ENCODE measurements at places on chromosomes 13 and 19.

- peak; percentile 28 for DNase-seq
Observed at GRCh38 chr19:42529248-42529764, 1.0 kb upstream of the CEACAM1 start.

- DNase-seq, result no peak
Observed at GRCh38 chr13:33272531-33273124, 12.9 kb downstream of the STARD13 start.

DNA sequence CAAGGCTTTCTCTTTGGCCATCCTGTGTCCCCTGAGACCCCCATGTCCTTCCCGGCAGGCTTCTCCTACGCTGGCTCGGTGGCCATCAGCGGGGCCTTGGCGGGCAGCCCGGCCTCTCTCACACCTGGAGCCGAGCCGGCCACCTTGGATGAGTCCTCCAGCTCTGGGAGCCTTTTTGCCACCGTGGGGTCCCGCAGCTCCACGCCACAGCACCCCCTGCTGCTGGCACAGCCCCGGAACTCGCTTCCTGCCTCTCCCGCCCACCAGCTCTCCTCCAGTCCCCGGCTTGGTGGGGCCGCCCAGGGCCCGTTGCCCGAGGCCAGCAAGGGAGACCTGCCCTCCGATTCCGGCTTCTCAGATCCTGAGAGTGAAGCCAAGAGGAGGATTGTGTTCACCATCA, 14.2 kb downstream of the PLEKHJ1 start:
- no peak for DNase-seq

GRCh38 chr13:34822650-34823049, 119.4 kb upstream of the NBEA start:
- no peak for DNase-seq

DNA sequence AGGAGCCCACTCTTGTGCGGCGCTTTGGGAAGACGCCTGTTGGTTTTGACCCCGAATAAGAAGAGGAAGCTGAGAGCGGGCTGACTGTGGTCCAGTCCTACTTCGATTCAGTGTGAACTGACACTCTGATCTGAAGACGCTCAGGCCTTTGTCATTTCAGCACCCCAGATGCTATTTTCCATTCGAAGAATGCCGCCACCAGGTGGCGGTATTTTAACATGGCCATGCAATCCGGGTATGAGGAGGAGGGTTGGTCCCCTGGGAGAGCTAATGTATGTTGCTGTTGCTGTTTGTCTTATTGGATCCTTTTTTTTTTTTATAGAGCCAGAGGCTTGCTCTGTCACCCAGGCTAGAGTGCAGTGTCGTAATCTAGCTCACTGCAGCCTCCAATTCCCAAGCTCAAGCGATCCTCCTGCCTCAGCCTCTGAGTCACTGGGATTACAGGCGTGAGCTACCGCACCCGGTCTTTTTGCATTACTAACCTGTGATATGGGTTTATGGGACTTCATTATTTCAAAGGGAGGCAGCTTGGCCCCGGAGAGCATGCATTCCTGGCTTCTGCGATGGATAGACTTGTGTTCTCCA, 803 bp upstream of the TIMM44 start:
- peak; percentile 59 for DNase-seq

GRCh38 chr13:91305652-91306051, 41.8 kb upstream of the MIR17HG start:
- no peak for DNase-seq

GRCh38 chr13:70173598-70173959, 65.3 kb upstream of the KLHL1 start:
- no peak for DNase-seq

GRCh38 chr13:102028868-102029267, 373.0 kb downstream of the FGF14 start:
- DNase-seq, result no peak

GRCh38 chr13:113967729-113968462, 6.0 kb downstream of the C13orf46 start:
- DNase-seq, result no peak

DNA sequence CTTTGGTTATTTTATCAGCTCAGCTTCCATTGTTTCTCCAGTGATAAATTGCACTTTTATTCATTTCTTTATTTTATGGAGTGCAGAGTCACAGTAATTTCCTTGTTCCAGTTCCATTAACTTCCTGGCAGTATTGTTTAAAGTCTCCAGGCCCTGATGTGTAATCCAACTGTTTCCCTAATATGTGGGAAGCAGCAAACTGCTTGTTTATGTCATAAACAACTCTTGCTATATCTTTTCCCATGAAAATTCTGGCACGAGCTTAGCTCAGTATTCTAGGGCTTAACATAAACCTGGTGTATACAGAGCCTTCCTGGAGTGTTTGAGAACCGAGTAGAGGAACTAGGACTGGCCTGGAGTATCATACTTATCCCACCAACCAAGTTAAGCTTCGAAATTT, 83.5 kb upstream of the ARGLU1 start:
- DNase-seq, result no peak

DNA sequence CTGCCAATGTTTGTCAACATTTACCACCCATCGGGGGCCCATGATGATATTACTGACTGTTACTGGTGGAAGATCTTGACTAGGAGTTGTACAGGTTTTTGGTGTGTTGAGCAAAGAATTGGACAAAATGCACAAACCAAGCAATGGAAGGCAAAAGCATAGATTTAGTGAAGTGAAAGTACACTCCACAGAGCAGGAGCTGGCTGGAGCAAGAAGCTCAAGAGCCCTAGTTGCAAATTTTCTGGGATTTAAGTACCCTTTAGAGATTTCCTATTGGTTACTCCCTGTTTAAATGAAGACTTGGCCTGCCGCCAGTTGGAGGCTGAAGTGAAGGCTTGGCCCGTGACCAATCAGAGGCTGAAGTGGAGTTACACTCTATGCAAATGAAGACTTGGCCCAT, 128.6 kb upstream of the KL start:
- DNase-seq, result no peak

DNA sequence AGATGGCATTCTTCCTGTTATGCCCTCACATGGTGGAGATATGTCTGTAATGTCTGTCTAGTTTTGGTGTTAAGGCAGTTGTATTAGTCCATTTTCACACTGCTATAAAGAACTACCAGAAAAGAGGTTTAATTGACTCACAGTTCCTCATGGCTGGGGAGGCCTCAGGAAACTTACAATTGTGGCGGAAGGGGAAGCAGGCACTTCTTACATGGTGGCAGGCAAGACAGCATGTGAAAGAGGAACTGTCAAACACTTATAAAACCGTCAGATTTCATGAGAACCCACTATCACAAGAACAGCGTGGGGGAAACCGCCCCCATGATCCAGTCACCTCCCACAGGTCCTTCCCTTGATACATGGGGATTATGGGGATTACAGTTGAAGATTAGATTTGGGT, 3.2 kb downstream of the ZNF441 start:
- no peak for DNase-seq

DNA sequence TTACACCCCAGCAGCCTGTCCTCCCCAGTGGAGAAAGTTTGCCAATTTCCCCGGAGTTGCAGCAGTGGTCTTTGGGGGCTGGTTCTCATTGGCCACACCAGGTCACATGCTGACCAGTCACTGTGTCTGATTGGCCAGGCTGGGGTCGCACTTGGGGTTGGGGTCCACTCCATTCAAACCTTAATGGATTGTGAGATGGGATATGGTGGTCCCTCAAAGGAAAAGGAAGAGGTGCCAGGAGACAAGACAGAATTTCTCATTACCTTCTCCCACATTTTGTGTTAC, 3.4 kb downstream of the PPM1N start:
- DNase-seq, result no peak

GRCh38 chr13:106555631-106556328, 12.2 kb downstream of the ARGLU1 start:
- no peak for DNase-seq

DNA sequence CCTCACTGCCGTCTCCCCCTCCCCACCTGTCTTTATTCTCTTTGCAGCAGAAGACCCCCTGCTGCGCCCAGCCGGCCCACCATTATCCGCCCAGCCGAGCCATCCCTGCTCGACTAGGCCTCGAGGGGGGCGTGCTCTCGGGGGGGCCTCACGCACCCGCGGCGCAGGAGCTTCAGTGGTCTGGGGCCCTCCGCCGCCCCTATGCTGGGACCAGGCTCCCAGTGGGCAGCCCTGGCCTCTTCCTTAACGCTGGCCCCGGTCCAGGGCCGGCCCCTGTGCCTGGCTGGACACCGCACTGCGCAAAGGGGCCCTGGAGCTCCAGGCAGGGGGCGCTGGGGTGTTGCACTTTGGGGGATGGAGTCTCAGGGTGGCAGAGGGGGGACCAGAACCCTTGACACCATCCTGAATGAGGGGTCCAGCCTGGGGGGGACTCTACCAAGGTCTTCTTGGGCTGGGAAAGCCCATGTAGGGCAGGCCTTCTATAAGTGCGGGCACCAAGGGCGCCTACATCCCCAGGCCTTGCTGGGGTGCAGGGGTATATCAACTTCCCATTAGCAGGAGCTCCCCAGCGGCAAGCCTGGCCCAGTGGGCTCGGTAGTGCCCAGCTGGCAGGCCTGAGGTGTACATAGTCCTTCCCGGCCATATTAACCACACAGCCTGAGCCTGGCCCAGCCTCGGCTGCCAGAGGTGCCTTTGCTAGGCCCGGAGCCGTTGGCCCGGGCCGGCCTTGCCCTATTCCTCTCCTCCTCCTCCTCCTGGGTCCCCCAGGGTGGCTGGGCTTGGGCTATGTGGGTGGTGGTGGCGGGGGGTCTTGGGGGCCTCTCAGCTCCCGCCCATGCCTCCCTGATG, 4.9 kb downstream of the TMED1 start:
- DNase-seq, result no peak
